Thymus (tissue), 14 donors: ENCODE measurements at places on chromosomes 12 and 14. TPM values are rescaled to one million over a fixed set of nuclear protein-coding genes. Genes with fewer than 3 reads are reported as not detected.

GRCh38 chr12:22531205-22531604 is 13.1 kb downstream of the C2CD5 start:
- no peak overlapping the region for H3K4me3 ChIP-seq
- H3K36me3 ChIP-seq: peaks cover 31% of the 10 kb centered on the region
- H3K27me3 ChIP-seq: no peaks in the 10 kb centered on the region
- DNase-seq: no peak

- no peak for DNase-seq
- H3K36me3 ChIP-seq: peaks cover 76% of the 10 kb centered on the region
- no peak overlapping the region for H3K4me3 ChIP-seq
- no peak overlapping the region for H3K27ac ChIP-seq
- no peaks in the 10 kb centered on the region for H3K27me3 ChIP-seq
- H3K4me1 ChIP-seq: peaks cover 67% of the 10 kb centered on the region
These were observed 207.5 kb downstream of the ETV6 start for GRCh38 chr12:11856971-11857370.

DNA sequence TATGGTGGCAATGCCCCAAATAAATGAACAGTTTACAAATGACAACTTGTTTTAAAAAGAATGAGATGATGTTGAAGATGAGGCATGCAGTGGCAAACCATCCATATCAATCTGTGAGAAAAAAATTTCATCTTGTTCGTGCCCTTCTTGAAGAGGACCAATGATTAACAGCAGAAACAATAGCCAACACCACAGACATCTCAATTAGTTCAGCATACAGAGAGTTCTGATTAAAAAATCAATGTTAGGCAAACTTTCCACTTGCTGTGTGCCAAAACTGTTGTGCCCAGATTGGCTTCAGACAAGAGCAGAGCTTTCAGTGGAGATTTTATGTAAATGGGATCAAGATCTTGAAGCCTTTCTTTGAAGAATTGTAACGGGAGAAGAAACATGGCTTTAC is 329.9 kb downstream of the BMP4 start:
- no peak overlapping the region for H3K27ac ChIP-seq
- H3K27me3 ChIP-seq: no peaks in the 10 kb centered on the region
- no peaks in the 10 kb centered on the region for H3K4me1 ChIP-seq

DNA sequence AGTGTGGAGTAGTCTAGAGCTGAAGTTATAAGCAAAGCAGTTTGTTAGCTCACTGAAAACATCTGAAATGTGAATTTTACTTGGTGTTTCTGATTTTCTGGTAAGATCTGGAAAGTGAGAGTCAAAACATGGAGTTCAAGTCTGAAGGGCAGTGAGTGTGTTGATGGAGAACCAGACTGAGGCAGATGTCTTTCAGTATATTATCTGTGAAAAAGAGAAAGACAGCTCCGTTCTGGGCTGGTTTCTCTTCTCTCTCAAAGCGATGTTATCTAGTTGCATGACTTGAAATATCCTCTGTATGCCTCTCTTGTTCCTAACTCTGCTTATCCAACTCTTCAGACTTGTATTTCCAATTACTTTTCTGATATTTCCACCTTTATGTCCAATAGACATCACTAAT is 381.9 kb upstream of the RGS6 start:
- peak overlapping the region; percentile 12 for H3K27ac ChIP-seq
- no peak overlapping the region for H3K4me3 ChIP-seq
- no peaks in the 10 kb centered on the region for H3K36me3 ChIP-seq
- H3K4me1 ChIP-seq: peaks cover 10% of the 10 kb centered on the region
- H3K27me3 ChIP-seq: no peaks in the 10 kb centered on the region

- no peak for DNase-seq
- H3K27ac ChIP-seq: no peak overlapping the region
These were observed 140.9 kb downstream of the TMEM30B start for GRCh38 chr14:61140271-61140670.

- no peaks in the 10 kb centered on the region for H3K4me1 ChIP-seq
- H3K4me3 ChIP-seq: no peak overlapping the region
- DNase-seq: no peak
- no peaks in the 10 kb centered on the region for H3K27me3 ChIP-seq
- H3K27ac ChIP-seq: no peak overlapping the region
These were observed 105.5 kb upstream of the ARHGAP5 start for GRCh38 chr14:31971612-31972011.

Gene RASAL1
- 1.7 TPM for total RNA-seq

DNA sequence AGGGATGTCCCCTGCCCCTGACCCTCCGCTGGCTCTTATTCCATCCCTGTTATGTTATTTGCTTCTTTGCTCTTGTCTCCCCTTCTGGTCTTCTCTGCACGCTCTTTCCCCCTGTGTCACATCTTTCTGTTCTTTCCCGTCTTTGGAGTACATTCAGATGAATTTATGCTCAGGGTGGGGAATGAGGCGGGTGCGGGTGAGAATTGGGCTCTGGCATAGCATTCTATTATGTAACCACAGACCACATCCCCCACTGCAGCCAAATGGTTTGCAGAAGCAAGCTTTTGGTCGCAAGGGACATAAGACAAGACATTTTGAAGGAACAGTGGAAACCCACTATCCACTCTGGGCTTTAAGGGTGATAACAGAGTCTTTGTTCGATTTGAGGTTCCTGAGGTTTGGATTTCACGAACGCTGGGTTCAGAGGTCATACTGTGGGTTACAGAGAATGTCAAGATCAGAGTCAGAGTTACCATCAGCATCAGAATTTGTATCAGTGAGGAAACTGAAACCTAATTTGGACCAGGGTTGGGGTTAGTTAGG is 3.8 kb downstream of the ENDOU start:
- H3K4me3 ChIP-seq: no peak overlapping the region
- no peak for DNase-seq
- H3K27me3 ChIP-seq: no peaks in the 10 kb centered on the region
- peaks cover 17% of the 10 kb centered on the region for H3K4me1 ChIP-seq
- H3K27ac ChIP-seq: no peak overlapping the region
- H3K36me3 ChIP-seq: no peaks in the 10 kb centered on the region

Gene GPD1
- total RNA-seq: 0.38 TPM

Gene TMEM229B
- 13.7 TPM for total RNA-seq

Gene BDKRB2
- total RNA-seq: 1.7 TPM

Gene HNF1A
- not detected for total RNA-seq

Gene PTPRQ
- total RNA-seq: 0.05 TPM

GRCh38 chr12:12922191-12922616 is 29.8 kb downstream of the GPRC5D start:
- H3K4me3 ChIP-seq: no peak overlapping the region
- H3K27me3 ChIP-seq: peaks cover under 1% of the 10 kb centered on the region
- H3K4me1 ChIP-seq: no peaks in the 10 kb centered on the region
- no peak overlapping the region for H3K27ac ChIP-seq
- H3K36me3 ChIP-seq: no peaks in the 10 kb centered on the region

GRCh38 chr12:68098939-68099338 is 60.6 kb downstream of the IFNG start:
- no peaks in the 10 kb centered on the region for H3K4me1 ChIP-seq
- no peaks in the 10 kb centered on the region for H3K27me3 ChIP-seq

Gene PRICKLE1
- 1.4 TPM for total RNA-seq

GRCh38 chr12:77968021-77968420 is 137.3 kb downstream of the NAV3 start:
- no peak overlapping the region for H3K27ac ChIP-seq
- H3K4me1 ChIP-seq: no peaks in the 10 kb centered on the region
- no peak for DNase-seq
- no peak overlapping the region for H3K4me3 ChIP-seq
- no peaks in the 10 kb centered on the region for H3K27me3 ChIP-seq

DNA sequence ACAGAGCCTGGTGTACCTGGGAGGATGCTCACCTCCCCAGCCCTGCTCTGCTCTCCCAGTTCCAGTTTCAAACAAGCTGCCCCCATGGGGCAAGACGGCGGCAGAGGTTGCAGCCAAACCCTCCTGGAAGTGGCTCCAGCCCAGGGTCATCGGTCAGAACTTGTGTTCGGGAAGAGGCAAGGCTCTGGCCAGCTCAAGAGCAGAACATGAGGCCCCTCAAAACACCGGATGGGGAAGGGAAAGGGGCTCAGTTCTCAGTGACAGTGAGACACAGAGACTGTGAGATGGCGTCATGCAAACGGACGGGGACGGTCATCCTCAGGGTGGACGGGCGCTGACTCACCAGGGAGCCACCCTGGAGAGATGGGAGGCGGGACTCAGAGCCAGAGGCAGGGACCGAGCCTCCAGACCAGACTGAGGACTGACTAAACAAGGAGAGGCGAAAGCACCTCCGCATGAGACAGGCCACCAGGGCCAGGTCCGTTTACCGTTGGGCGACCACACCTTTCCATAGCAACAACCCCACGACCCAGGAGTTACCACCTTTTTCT is 63.9 kb upstream of the GALNT9 start:
- no peak overlapping the region for H3K4me3 ChIP-seq
- DNase-seq: no peak
- no peaks in the 10 kb centered on the region for H3K4me1 ChIP-seq
- no peak overlapping the region for H3K27ac ChIP-seq

- peak overlapping the region; percentile 42 for H3K4me3 ChIP-seq
- no peaks in the 10 kb centered on the region for H3K27me3 ChIP-seq
- DNase-seq: no peak
- peak overlapping the region; percentile 81 for H3K27ac ChIP-seq
- H3K36me3 ChIP-seq: peaks cover 30% of the 10 kb centered on the region
These were observed 105.0 kb downstream of the DAD1 start for GRCh38 chr14:22483863-22484593.

DNA sequence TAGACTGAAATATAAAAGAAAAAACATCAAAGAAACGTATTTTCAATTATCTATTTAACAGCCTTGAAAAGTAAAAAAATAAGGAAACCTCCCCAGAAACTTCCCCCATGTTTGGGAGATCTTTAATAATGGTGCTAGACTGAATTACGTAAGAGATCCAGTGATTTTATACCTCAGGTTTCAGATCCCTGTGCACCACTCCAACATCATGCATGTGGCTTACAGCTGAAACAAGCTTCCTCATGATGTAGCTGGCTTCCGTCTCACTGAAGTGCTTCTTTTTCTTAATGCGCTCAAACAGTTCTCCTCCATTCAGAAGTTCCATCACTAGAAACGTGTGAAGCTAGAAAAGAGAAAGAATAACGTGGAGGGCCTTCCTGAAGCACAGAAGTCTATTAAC is 78.0 kb upstream of the TTC7B start:
- H3K4me1 ChIP-seq: no peaks in the 10 kb centered on the region
- no peak overlapping the region for H3K4me3 ChIP-seq
- H3K27ac ChIP-seq: no peak overlapping the region
- DNase-seq: no peak
- no peaks in the 10 kb centered on the region for H3K27me3 ChIP-seq

- no peak overlapping the region for H3K4me3 ChIP-seq
- no peak for DNase-seq
- no peaks in the 10 kb centered on the region for H3K4me1 ChIP-seq
- peak overlapping the region; percentile 5 for H3K27ac ChIP-seq
- no peaks in the 10 kb centered on the region for H3K27me3 ChIP-seq
These were observed 98.1 kb downstream of the KLRB1 start for GRCh38 chr12:9509464-9510161.

Gene AHNAK2
- 0.42 TPM for total RNA-seq

DNA sequence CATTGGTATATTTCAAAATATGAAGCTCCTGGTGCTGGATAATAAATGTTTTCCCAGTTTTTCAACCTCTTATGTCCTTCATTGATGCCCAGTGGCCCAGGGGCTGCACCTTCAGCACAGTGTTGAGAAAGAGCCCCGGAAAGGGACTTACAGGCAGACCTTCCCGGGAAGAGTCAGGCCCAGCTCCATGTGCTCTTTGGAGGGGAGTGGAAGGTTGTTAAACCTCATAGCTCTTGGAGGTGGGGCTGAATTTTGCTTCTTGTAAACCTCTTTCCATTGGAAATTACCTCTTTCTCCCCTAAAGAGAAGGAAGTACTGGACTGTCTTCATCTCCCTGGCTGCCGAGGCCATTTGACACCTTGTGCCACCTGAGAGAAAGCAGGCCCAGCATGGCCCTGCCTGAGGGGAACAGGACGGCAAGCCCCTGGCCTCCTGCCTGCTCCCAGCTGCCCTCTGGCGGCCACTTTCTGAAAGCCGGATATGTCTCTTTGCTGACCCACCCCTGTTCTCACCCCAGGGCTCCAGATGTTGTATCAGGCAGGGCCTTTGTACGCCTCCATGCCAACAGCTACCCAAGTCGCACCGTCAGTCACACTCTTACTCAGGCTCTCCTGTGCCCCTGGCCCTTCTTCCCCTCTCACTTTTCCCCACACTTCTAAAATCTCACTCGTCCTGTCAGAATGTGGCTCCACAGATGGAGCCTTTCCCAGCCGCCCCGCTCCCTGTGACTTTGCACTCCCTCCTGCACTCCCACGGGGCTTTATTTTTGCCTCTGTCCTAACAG is 43.0 kb downstream of the EVL start:
- H3K4me3 ChIP-seq: no peak overlapping the region
- peaks cover 3% of the 10 kb centered on the region for H3K4me1 ChIP-seq
- peaks cover 77% of the 10 kb centered on the region for H3K36me3 ChIP-seq
- H3K27me3 ChIP-seq: no peaks in the 10 kb centered on the region

- H3K4me3 ChIP-seq: no peak overlapping the region
- H3K27me3 ChIP-seq: no peaks in the 10 kb centered on the region
- H3K4me1 ChIP-seq: no peaks in the 10 kb centered on the region
- no peak overlapping the region for H3K27ac ChIP-seq
These were observed 73.2 kb downstream of the DCAF5 start for GRCh38 chr14:69079747-69080146.

DNA sequence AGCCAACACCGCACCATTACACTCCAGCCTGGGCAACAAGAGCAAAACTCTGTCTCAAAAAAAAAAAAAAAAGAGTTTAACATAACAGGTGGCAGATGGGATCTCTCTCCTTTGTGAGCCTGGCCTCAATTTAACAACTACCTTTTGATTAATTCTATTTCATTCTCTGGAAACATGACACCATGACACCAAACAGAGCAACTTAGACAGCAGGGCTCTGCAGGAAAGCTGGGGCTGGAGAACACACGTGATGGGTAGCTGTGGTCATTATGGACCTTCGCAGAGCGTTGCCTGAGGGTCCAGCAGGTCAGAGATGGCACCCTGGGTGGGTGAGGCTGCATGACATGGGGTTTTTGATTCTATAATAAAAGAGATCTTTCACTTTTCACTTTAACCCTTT is 1.7 kb upstream of the DGLUCY start:
- no peak overlapping the region for H3K27ac ChIP-seq
- H3K27me3 ChIP-seq: no peaks in the 10 kb centered on the region
- no peaks in the 10 kb centered on the region for H3K36me3 ChIP-seq
- H3K4me3 ChIP-seq: no peak overlapping the region

DNA sequence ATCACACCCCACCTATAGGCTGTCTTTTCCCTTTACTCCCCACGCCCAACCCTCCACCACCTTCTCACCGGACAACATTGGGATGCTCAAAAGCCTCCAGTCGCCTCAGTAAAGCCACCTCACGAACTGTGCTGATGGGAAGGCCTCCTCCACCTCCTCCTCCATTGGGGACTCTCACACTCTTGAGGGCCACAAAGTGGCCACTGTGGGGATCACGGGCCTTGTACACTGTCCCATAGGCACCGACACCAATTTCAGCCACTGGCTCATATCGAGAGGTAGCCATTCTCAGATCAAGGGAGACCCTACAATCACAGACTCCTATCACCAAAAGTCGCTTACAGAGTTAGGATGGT is 700 bp downstream of the CDK4 start:
- H3K27ac ChIP-seq: no peak overlapping the region
- peaks cover 49% of the 10 kb centered on the region for H3K4me1 ChIP-seq
- DNase-seq: no peak
- peak overlapping the region; percentile 59 for H3K4me3 ChIP-seq
- H3K36me3 ChIP-seq: peaks cover 13% of the 10 kb centered on the region

Gene CDKN1B
- 71.0 TPM for total RNA-seq
